ENCODE measurements at places on chromosomes 12 and 14.

GRCh38 chr14:103703433-103704385, 11.5 kb downstream of the XRCC3 start:
- DNase-seq, result no peak

DNA sequence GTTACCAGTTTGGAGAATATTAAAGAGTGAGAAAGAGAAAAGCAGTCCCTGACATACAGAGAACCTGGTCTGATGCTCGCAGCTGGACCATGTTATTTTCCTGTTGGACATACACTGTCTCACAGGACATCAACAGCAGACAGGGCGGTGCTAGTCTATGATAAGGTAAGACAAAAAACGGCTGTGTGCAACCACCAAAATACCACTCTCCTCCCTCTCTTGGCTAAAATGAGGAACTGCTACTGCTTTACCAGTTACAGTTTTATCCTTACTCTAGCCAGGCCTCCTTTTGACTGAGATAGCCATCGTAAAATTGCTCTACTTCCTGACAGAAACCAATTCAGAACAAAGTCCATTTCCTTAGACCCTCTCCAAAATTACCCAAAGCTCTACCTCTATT, 47.0 kb upstream of the ERGIC2 start:
- DNase-seq, result no peak

- DNase-seq, result no peak
These were observed 210.3 kb downstream of the NUAK1 start for GRCh38 chr12:105928436-105928835.

DNA sequence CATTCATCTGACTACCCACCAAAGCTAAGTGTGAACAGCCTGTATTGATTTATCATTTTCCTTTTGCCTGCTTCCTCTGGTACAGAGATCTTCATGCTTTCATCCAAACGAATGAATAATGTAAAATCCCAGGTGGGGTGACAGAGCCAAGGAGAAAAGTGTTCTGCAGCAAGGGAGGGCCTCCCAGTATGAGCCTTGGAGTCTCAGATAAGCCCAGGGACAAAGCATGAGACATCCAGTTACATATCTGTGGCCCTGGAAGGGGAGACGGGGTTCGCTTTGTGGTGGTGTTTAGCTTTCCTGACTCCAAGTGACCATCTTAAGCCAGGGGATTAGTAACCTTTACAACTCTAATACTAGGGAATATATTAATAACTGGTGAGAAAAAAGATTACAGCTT, 177.1 kb downstream of the ETV6 start:
- DNase-seq, result no peak

DNA sequence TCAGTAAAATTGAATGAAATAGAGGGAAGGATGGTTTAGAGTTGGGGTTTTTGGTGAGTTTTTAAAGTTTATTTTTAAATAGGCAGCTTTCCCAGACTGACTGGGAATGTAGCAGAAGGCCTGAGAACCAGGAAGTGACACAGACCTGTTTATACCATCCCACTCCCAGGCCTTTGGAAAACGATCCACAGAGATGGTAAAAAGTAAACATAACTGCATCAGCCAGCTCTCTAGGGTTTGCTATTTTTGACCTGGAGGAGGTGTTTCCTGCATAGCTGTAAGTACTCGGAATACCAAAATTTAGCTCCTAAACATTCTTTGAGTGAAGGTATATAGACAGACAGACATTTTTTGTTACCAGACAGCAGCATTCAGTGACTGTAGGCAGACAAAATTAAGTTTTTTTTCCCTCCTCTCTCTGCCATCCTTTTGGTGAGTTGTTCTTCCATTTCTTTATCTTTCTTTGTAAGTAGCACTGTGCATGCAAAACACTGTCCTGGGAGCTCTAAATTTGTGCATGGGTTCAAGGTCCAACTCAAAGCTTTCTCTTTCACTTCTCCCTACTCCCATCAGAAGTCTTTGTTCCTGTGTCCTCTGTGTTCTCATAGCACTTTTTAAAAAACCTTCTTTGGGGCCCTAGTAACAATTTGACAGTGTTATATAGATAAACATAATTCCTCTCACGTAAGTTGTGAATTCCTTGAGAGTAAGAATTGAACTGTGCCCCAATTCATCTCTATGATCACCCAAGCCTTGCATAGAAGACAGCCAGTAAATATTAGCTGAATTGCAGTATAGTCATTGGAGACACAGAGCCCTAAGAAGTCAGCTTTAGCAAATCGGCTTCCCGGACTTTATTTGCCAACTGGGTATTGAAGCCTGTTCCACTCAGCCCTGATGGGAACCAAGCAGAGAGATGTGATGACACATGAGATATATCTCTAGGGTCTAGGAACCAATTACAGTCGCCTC, 37.4 kb downstream of the SUSD6 start:
- no peak for DNase-seq

Data from activated CD8-positive, alpha-beta memory T cell treated with anti-CD3 and anti-CD28 coated beads, Interleukin-2, amount 50 U/mL, for 4 hours (primary cell).